ENCODE measurements at places on chromosomes 12 and 14. TPM values are rescaled to one million over a fixed set of nuclear protein-coding genes. Genes with fewer than 3 reads are reported as not detected.

DNA sequence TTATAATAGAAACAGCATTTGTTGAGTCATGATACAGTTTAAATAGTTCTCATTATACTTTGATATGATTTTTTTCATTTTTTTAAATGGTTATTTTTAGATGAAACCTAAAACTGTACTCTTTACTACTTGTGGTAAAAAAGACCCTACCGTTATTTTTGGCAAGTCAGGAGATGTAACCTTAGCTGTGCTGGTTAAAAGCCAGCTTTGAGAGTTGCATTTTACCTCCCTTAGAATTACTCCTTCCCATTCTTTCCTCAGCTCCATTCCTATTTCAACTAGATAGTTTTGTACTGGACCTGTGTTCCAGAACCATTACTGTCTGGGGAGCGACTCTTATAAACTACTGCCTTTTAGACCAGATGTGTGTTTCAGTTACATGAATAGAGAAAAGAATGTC, 92.0 kb downstream of the RAD51B start:
- DNase-seq, result no peak

DNA sequence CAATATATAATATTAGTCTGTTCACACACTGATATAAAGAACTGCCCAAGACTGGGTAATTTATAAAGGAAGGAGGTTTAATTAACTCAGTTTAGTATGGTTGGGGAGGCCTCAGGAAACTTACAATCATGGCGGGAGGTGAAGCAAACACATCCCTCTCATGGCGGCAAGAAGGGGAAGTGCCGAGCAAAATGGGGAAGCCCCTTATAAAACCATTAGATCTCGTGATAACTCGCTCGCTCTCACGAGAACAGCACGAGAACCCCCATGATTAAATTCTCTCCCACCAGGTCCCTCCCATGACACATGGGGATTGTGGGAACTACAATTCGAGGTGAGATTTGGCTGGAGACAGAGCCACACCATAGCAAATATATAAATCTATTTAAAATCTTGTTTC, 269.8 kb downstream of the ATP23 start:
- no peak for DNase-seq

GRCh38 chr14:88137327-88137726, 132.4 kb downstream of the GPR65 start:
- DNase-seq, result no peak

Gene TOMM20L
- 1.9 TPM for polyA plus RNA-seq

Gene TAMALIN
- 41.5 TPM for polyA plus RNA-seq

Gene PRR4
- polyA plus RNA-seq, result 7.2 TPM

DNA sequence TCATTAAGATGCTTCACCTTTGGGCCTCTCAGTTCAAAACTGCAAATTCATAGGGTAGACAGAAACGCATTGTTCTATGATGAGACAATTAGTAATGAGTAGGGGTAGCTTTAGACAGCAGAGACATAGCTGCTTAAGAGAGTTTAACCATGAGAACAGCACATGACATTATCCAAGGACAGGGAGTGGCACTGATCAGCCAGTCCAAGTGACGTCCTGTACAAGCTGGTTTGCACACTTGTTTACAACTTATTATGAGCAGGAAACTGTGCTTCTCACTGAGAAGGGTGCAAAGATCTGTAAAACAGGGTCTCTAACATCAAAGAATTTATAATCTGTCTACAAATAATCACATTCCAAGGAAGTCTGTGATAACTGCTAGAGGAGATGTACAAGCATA, 11.2 kb upstream of the SRSF5 start:
- no peak for DNase-seq

DNA sequence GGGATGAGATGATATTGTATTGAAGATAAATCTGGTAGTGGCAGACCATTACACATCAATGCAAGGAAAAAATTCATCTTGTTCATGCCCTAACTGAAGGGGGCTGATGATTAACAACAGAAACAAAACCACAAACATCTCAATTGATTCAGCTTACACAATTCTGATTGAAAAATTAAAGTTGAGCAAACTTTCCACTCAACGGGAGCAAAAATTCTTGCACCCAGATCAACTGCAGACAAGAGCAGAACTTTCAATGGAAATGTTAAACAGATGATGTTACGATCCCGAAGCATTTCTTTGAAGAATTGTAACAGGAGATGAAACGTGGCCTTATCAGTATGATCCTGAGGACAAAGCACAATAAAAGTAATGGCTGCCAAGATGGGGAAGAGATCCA, 172.4 kb upstream of the SOX5 start:
- DNase-seq, result no peak

Measured in right lung (tissue), 10 donors.